ENCODE measurements at places on chromosomes 6 and 20. TPM values are rescaled to one million over a fixed set of nuclear protein-coding genes. Genes with fewer than 3 reads are reported as not detected.

DNA sequence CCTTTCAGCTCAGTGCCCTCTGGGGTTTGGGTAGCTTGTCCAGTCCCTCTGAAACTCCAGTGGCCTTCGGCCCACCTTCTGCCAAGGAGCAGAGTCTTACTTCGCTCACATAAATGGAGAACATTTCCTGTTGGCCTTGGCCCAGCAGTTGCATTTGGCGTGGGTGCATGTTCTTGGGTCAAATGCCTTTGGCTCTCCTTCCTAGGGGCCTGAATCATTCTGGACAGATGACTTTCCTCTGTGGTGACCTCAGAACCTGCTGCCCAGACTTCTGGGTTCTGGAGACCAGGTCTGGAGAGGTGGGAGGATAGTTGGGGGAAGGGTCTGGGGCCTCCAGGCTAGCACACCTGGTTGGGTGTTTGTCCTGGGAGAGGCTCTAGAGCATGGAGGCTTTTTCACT is 29.3 kb downstream of the BCAS4 start:
- DNase-seq: no peak

- no peak for DNase-seq
These were observed 26.6 kb upstream of the SRSF6 start for GRCh38 chr20:43431134-43431519.

- DNase-seq: no peak
These were observed 71.7 kb upstream of the GTSF1L start for GRCh38 chr20:43798291-43799149.

DNA sequence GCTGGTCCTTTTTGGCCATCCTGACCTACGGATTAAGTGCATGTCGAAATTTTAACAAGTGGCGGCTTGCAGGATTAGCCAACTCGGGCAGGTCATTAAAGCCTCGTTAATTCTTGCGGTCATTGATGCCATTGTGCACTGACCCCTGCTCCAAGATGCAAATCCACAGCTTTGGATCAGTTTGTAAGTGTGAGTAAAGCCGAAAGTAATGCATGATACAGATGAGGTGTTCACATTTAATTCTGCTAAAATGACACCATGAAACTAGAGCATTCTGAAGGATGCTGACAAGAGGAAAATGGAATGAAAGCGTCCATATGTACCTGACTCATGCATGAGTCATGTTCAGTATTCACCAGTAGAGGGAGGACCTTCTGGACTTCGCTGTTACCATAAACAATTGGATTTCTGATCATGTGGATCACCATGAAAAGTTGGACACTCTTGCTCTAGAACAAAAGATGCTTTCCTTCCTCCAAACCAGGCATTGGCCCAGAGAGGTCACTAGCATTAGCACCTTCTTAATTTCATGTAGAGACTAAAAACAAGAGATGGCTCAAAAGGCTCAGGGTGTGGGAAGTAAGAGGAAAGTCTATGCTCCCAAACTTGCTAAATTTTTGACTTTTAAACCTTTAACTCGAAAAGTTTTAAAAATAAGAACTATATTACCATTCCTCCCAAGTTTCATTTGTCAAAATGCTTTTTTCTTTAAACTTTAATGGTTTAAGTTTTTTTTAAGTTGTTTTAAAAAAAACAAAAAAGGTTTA is 48.0 kb downstream of the MUC22 start:
- DNase-seq: no peak

CAPN11 gene
- 1.3 TPM for total RNA-seq

DNA sequence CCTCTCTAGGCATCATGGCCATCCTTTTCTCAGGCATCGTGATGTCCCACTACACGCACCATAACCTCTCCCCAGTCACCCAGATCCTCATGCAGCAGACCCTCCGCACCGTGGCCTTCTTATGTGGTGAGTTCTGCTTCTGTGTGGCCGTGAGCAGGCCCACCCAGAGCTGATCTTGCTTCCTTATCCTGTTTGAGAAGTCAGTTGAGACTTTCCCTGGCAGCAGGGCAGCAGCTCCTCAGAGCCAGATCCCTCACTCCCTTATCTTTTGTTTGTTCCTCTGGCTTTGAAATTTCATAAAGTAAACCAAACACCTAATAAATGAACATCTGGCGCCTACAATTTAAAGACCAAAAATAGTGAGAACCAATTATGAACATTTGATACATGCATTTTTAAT is 40.6 kb downstream of the SPATA2 start:
- DNase-seq: no peak

DNA sequence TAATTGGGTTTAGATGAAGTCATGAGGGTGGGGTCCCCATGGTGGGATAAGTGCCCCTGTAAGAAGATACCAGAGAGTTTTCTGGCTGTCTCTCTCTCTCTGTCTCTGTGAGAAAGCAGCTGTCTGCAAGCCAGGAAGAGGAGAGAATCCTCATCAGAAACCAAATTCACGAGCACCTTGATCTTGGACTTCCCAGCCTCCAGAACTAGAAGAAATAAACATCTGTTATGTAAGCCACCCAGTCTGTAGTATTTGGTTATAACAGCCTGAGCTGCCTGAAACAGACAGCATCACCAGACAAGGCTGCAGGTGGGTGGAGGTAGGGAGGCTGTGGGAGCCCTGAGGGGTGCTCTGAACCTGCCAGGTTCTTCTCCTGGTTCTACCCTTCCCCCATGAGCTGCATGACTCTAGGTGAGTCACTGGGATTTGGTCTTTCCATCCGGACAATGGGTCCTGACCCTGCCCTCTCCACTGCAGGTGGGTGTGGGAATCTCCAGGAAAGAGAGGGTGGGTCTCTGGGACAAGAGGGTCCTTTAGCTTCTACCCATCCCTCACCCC is 34.3 kb upstream of the VEGFA start:
- no peak for DNase-seq

GRCh38 chr6:143605906-143606521 is 71.8 kb upstream of the PHACTR2 start:
- DNase-seq: no peak
